ENCODE measurements at places on chromosomes 1 and 21.

- DNase-seq = no peak
These were observed 1.8 kb upstream of the SPRR1A start for GRCh38 chr1:152982076-152982475.

- no peak for DNase-seq
These were observed 16.1 kb upstream of the ATP1B1 start for GRCh38 chr1:169090308-169090899.

DNA sequence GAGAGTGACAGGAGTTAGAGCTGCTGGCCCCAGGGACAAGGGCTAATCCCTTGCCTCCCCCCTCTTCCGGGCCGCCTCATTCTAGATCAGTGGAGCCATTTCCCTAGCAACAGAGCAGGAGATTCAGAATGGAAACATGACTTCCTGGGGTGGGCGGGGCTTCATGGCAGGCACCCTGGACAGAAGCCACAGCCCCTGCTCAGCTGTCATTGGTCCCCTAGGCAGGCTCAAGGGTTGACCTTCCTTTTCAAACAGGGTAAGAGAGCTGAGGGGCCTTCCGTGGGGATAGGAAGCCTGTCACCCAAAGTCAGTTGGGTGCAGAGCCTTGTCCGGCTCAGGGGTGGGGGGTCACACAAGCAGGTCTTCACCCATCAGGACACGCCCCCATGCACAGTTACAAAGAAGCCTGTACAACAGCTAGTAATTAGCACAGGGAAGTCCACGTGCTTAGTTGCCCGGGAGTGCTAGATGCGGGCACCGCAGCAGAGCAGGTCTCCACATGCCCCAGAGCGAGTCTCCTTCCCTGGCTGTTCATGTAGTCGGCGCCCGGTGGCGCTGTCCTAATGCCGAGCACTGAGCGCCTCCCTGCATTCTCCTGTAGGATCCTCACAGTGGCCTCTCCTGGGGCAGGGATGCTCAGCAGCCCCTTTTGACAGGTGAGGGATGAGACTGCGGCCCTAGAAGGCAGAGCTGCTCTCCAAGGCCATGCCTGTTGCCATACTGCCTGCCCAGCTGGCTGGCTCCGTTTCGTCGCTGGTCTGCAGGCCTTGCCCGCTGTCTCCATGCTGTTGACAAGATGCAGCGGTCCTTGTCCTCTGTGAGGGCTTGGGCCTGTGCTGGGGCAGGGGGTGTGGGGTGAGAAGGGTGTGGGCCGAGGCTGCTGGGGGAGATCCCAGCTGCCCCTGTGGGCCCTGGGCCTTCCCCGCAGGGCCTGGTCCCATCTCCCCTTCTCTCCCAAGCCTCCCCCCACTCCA is 5.1 kb downstream of the TMEM201 start:
- DNase-seq = no peak

GRCh38 chr1:21518774-21519455 is 9.7 kb downstream of the ALPL start:
- no peak for DNase-seq

DNA sequence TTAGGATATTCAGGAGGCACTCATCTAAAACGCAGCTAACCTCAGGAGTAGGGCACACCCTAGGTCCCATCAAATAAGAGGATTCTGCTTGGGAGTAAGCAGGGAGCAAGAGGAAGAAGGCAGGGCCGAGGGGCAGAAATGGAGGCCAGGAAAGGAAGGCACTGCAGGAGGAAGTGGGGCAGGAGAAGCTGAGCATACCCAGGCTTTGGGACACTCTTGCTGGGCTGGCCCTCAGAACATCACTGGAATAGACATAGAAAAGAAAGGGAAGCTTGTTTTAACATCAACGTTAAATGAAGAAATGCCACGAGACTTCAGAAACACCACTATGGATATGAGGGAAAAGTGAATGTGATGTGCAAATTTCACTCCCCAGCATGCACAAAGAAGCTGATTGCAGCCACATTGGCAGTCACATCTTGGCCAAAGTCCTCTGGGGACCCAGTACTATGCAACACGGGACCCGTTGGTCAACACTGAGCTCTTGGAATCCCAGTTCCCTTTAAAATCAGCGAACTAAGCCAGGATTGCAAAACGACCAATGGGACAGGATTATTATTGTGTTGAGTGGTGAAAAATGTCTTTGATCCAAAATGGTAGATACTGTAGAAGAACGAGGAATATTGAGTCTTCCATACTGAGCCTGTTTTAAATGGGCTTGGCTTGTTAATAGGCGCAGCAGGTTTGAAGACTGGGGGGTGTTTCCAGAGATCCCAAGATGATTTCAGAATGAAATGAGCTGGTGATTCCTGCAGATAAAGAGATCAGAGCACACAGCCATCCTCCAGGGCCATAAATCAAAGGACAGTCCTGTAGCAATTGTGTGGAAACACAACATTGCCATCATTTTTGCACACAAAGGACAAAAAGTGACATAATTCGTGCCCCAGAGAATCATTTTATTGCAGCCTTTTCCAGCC is 152.4 kb downstream of the TOMM20 start:
- DNase-seq = no peak

- no peak for DNase-seq
These were observed 148.2 kb downstream of the DISC1 start for GRCh38 chr1:231774719-231775335.

DNA sequence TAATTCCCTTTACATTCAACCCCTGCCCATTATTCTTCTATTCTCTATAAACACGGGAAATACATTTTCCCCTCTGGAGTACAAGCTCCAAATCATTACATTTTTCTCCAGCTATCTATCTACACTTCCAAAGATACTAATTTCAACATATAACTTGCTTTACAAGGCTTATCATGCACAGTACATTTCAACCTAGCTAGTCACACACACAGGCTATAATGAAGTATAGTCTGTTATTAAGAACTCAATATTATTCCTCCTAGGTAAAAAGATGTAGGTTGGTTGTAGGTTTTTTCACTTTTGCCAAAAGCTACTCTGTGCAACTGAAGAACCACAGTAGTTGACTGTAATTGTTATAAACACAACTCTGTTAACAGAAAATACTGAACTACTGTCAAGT is 8.1 kb downstream of the ZNF281 start:
- DNase-seq = no peak

GRCh38 chr1:41589395-41589794 is 104.9 kb upstream of the EDN2 start:
- no peak for DNase-seq

DNA sequence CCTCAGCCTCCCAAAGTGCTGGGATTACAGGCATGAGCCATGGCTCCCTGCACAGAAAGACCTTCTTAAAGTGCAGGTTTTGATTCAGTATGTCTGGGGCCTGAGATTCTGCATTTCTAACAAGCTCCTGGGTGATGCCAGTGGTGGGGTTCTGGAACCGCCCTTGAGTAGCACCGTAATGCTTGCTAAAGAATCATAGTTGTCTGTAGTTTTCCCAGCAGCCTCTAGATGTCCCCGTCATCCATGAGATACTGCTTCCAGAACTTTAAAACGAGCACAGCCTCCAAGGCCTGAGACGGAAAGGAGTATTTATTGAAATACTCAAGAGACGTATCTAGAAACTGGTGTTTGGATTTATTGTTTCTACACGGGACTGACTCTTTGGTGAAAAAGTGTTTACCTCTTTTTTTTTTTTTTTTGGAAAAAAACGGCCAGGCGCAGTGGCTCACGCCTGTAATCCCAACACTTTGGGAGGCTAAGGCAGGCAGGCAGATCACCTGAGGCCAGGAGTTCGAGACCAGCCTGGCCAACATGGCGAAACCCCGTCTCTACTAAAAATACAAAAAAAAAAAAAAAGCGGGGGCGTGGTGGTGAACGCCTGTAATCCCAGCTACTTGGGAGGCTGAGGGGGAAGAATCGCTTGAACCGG is 2.6 kb upstream of the TOR3A start:
- DNase-seq = peak; percentile 65

- DNase-seq = no peak
These were observed 109.7 kb downstream of the SLC35F3 start for GRCh38 chr1:234014208-234014607.

DNA sequence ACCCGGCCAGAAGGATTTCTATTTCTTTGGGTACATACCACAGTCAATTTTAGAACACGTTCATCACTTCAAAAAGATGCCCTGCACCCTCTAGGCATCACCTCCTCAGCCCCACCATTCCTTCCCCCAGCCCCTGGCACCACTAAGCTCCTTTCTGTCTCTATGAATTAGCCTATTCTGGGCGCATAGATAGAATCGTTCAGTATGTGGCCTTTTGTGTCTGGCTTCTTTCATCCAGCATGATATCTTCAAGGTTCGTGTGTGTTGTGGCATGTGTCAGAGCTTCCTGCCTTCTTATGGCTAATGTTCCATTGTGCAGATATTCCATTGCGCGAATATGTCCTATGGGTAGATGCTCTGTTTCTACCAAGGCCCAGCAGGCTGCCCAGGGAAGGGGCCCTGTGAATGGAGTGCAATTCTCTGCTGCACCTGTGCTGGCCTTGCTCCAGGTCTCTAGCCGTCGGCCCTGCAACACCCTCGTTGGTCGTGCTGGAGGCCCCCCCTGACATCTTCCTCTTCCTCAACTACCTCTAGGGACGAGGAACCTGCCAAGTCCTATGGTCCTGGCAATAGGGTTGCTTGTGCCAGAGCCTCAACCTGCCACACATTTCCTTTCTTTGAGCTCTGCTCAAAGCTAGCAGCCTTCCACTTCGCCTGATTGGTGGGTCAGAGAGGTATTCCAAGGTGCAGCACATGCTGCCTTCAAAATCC is 113.5 kb downstream of the RIPK4 start:
- no peak for DNase-seq

DNA sequence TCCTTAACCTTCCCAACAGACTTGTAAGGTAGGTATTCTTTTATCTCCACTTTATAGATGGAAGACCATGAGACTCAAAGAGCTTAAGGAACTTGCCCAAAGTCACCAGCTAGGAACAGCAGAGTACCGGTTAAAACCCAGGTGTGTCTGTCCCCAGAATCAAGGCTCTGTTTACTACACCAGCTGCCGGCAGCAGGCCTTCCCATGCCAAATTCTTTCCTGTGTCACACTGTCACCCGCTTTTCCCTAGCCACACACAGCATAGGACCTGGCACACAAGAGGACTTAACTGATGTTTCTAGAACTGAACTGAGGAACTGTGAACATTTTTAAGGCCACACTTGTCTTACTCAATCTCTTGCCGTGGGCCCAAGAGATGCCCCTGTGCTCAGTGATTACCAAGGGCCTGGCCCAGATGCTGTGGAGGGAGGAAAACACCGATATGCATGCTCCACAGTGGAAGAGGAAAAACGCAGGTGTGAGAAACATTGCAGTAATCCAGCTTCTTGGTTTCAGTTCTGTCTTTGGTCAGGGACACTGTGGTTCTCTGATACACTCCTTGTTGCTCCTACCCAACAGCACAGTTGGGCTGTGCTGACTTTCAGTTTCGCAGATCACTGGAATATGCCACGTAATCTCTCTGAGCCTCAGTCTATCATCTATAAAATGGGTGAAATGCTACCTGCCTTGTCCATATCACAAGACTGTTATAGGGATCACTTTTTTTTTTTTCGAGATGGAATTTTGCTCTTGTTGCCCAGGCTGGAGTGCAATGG is 13.9 kb upstream of the LY9 start:
- no peak for DNase-seq

DNA sequence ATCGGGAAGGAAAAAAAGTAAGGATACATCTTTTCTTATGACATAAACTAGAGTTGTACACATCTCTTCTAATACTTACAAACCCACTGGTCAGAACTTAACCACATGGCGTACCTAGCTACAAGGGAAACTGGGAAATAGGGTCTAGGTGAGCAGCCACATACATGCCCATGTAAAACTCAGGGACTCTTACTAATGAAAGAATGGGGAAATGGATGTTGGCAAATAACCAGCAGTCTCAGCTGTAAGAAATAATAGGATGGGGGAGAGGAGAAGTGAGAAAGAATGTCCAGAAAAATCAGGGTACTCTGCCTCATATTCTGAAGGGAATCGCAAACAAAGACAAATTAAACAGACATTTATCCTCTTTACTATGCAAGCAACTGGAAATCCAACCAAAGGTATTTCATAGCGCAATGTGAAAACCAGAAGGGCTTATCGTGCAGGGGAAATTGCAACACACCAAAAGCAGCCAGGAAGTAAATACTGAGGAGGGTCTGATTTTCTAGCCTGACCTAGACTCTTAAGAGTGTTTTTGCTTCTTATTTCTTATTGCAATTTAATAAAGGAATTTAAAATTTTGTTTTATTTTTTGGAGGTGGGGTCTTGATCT is 17.5 kb downstream of the GTF2B start:
- DNase-seq = no peak
